ENCODE measurements at places on chromosomes 13 and 19. TPM values are rescaled to one million over a fixed set of nuclear protein-coding genes. Genes with fewer than 3 reads are reported as not detected.

- no peak for DNase-seq
Observed at GRCh38 chr19:7512400-7512851, 3.5 kb upstream of the ZNF358 start.

DNA sequence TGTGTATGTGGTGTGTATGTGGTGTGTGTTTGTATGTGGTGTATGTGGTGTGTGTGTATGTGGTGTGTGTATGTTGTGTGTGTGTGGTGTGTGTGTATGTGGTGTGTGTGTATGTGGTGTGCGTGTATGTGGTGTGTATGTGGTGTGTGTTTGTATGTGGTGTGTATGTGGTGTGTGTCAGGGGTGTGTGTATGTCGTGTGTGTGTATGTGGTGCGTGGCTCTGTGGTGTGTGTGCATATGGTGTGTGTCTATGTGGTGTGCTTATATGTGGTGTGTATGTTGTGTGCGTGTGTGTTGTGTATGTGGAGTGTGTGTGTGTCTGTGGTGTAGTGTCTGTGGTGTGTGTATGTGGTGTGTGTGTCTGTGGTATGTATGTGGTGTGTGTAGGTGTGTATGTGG, 62.5 kb upstream of the MEDAG start:
- DNase-seq, result no peak

DNA sequence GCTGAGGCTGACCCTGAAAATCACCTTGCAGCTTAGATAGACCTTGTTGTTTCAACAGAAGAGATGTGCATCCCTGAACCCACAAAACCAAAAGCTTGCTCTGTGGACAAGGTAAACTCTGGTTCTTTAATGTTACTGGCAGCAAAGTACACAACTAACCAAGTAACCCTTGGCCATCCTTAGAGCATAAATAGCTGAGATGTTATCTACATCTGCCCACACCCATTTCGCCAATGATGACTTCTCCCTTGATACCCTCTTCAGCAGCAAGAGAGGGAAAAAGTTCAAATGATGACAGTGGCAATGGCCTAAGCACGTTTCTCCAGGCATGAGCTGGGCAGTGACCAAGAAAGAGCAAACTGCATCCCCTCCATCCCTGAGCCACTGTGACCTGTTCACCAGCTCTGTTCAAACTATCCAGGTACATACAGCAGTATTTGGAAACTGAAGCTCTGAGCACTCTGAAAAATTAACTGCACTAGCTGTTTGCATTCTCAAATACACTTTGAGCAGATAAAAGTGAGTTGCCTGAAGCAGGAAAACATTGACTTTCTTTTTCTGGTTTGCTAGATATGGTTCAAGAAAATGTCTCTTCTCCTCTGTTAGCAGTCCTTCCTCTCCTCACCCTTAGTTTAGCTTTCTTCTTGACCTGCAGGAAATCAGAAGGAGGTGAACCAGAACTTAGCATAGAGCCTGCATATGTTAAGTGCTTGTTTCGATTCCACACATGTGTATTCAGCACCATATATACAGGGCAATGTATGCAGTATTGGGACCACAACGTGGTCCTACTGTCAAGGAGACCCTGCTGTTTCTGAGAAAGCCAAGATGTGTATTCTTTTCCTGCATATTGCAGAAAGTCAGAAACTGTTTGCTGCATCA, 231.7 kb downstream of the FOXO1 start:
- DNase-seq, result no peak

- no peak for DNase-seq
Observed at GRCh38 chr13:112134391-112135075, 67.6 kb downstream of the SOX1 start.

DNA sequence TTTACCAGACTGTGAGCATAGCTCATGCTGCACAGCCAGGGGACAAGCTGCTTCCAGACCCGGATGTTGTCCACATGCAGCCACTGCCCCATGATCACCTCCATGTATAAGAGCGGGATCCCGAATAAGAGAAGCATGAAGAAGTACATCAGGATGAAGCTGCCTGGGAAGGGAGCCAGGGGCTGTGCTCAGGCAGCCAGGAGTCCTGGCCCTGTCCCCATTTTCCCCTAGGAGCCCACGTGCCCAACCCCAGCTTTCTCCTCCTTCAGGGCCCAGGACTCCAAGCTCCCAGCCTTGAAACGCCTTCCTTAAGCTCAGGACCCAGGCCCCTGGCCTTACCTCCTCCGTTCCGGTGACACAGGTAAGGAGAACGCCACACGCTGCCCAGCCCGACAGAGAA, 69.3 kb downstream of the SLC6A16 start:
- DNase-seq, result no peak

- no peak for DNase-seq
Observed at GRCh38 chr19:35740108-35740422, 2.2 kb downstream of the IGFLR1 start.

- DNase-seq, result peak; percentile 33
Observed at GRCh38 chr13:112879283-112879833, 89.7 kb upstream of the MCF2L start.

DNA sequence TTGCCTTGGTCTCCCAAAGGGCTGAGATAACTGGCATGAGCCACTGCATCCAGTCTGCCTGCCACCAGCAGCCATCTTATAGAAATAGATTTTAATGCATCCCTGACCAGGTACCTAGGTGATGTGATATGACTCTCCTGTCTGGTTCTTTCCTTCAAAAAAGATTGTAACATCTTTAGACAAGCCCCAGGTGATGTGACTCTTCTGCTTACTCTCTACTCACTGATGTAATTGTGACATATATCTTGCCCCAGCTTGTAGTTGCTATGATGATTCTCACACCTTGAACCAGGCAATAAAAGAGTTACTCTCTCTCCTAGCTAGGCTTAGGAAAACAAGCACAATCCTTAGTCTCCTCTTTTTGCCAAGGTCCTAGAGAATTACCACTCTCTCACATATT, 30.6 kb upstream of the ZNF681 start:
- no peak for DNase-seq

DNA sequence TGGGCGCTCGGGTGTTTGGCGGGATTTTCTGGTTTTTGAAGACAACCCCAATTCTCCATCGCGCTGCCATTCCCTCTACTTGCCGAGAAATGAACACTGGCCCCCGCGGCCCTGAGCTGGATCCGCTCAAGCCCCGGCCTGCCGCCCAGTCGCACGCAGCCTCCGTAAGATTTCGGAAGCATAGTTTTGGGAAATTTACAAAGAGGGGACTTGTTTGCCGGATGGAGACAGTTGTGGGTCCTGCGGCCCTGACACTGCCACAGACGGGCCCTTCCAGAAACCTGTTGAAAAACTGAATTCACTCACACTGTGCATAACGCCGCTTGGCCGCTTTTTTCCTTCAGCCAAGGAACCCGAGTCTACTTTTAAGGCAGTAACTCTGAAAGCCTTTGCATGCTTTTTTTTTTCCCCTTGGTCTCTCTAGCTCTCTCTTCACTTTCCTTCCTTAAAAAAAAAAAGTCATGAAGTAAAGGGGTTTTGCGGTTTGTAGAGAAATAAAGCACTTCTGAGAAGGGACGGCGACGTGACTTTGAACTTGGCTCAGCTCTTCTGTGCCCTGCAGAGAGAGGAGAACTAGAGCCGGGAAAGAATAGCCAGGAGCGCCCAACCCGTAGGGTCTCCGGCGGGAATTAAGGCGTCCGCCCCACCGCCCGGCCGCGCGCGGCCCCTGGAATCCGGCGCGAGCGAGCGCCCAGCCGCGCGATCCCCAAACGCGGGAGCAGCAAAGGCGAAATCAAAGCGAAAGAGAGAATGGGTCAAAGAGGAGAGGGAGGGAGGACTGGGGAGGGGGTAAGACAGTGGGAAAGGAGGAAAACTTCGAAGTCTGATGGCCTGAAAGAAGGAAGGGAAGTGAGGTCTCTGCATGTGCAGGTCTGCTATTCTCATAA, 3.4 kb upstream of the ZIC2 start:
- DNase-seq, result no peak

DNA sequence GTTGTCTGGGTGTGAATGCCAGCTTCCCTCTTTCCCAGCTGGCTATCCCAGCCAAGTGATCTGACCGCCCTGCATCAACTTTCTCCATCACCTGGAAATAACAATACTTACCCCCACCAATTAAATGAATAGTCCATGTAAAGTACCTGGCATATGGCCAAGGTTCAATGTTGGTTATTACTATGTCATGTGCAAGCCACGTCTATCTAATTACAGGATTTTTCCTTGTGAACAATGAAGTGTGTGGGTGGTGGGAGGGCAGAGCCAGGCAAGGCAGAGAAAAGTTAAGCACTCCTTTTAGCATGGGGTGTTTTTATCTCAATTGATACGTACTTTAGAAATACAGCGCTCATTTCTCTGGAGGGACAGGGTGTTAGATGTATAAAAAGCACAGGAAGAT, 121.1 kb downstream of the NHLRC3 start:
- DNase-seq, result no peak

DNA sequence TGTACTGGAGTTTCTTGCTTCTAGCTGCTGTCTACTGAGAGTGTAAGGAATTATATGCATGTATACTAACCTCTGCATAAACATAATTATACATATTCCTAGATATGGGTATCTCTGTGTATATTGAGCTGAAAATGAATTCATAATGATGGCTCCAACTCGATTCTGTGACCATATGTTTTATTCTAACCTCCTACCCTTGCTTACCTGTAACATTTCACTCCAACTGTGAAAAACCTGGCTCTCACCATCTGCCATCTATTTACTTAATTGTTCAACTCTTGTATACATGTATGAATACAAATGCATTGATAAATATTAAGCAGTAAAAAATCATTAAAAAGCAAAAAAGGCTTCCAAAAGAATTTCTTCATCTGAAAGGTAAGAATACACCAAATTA, 1729.5 kb upstream of the SPRY2 start:
- no peak for DNase-seq

DNA sequence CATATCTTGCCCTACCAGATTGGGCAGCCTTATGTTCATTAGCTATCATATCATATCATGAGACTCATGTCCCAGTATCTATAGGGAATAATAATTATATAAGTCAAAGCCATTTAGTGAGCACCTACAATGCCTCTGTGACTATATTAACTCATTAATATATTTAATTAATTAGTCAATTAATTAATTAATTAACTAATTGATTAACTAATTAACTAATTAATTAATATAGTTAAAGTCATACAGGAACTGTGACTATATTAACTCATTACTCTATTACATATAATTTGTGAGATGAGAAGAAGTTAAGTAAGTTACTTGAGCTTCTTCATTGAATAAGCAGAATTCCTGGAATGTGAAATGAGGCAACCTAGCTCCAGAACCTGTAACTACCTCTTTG, 588.3 kb upstream of the SLITRK1 start:
- no peak for DNase-seq

GRCh38 chr13:96036515-96036914, 16.7 kb downstream of the UGGT2 start:
- no peak for DNase-seq

DNA sequence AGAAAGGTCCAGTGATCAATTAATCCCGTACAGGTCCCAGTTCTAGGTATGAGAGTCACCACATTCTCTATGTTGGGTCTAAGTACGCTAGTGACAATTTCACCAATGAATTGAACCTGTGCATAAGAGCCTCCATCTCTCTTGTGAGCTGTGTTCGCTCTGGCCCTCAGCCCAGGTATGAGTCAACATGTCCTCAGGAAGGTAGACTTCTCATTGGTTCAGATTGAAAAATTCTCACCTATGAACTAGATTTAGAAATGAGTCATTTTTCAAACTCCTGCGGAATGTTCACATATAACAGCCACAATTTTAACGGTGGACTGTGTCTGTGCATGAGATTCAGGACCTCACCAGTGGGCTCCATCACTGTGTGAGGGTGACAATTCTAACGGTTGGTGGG, 12.7 kb upstream of the ZNF43 start:
- DNase-seq, result no peak

DNA sequence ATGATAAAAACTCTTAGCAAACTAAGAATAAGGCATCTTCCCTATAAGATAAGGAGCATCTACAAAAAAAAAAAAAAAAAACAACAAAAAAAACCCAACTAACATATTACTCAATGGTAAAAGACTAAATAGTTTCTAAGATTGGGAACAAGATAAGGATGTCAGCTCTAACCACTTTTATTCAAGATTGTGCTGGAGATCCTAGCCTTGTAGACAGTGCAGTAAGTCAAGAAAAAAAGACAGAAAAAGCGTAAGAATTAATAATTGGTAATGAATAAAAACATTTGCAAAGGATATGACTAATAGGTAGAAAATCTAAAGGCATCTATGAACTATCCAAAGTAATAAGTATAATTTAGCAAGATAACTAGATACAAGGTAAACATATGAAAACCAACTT, 33.0 kb downstream of the ZIC2 start:
- DNase-seq, result no peak

DNA sequence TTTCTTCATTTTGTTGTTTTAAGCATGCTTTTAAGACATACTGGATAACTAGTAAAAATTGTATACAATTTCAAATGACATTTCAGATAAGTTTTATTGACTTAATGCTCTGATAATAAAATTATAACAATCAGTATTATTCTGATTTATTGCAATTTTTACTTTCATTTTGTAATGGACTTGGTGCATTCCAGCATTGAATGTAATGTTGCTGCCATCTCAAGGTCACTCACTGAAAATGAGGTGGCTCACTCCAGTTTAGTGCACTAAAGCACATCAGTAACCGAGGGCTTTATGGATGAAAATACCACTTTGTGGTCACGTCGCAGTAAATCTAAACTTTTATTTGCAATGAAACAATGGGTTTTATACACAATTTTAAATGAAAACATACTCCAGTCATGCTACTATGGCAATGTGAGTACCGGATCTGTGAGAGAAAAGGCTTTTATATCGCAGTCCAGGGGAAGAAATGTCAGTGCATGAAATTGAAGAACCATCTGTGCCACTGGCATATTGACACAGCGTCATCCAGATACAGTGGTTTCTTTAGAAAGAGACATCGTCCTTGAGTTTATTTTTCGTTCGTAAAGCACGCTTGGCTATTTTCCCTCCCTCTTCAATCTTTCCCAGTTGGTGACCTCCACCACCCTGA, 20.7 kb upstream of the ZNF507 start:
- DNase-seq, result no peak

PLPPR3 gene
- 0.07 TPM for polyA plus RNA-seq

TRPC4 gene
- 0.64 TPM for polyA plus RNA-seq

F10 gene
- not detected for polyA plus RNA-seq

PEAK3 gene
- polyA plus RNA-seq, result 0.46 TPM

PET100 gene
- 63.3 TPM for polyA plus RNA-seq

LHFPL6 gene
- 16.8 TPM for polyA plus RNA-seq
